Activated CD4-positive, alpha-beta T cell treated with anti-CD3 and anti-CD28 coated beads for 4 hours (primary cell): ENCODE measurements at places on chromosomes 5 and 9.

GRCh38 chr5:86806206-86806605 is 188.5 kb downstream of the COX7C start:
- DNase-seq, result no peak

- no peak for DNase-seq
These were observed 36.4 kb upstream of the RAPGEF6 start for GRCh38 chr5:131671409-131671808.

DNA sequence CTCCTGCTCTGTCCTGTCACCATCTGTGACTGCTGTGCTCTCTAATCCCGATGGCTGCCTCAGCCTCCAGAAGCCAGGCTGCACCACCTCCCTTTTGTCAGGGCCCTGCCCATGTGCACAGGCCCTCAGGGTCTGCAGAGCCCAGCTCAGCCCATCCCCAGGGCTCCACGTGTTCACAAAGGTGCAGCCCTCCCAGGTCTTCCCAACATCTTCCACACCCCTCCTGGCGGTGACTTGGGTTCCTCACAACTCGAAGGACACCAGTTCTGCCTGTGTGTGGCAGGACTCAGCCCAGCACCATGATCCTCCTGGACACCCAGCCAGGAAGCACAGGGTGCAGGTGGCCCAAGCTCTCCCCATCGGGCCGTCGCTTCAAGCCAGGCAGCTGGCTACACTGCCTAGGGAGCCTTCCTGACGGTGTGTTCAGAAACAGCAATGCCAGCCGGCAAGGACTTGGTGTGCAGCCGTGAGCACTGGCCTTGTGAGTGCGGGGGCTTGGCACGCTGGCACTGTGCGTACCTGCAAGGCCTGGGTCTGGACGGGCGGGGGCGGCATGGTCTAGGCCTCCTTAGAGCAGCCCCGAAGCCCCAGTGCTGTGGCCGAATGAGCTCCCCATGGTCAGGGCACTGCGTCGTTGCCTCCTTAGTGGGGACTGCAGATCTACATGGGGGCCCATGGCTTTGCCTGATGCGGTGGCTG is 96.1 kb downstream of the MRPL36 start:
- no peak for DNase-seq

GRCh38 chr9:92270511-92270910 is 23.0 kb downstream of the IARS1 start:
- DNase-seq, result no peak

DNA sequence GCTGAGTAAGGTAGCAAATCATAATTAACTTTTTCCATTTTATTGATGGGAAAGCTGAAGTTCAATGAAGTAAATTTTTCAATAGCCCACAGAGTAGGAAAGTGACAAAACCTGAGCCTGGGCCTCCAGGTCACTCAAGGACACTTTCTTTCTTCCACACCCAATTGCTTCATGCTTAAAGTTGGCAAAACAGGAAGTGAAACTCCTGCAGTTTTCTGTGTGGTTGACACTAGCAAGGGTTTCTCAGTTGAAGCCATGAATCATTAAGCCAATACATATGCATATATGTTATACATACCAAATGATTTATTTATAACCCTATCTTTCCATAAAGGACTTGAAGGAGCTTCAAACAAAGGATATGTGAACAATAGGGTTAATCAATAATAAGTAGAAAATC is 13.9 kb downstream of the TLR4 start:
- no peak for DNase-seq

GRCh38 chr9:31347082-31347617 is 1037.3 kb upstream of the ACO1 start:
- DNase-seq, result peak; percentile 12

- peak; percentile 23 for DNase-seq
These were observed 93.7 kb downstream of the PDE4D start for GRCh38 chr5:59799668-59800346.

- DNase-seq, result no peak
These were observed 57.7 kb upstream of the ZNF618 start for GRCh38 chr9:113818391-113818790.

DNA sequence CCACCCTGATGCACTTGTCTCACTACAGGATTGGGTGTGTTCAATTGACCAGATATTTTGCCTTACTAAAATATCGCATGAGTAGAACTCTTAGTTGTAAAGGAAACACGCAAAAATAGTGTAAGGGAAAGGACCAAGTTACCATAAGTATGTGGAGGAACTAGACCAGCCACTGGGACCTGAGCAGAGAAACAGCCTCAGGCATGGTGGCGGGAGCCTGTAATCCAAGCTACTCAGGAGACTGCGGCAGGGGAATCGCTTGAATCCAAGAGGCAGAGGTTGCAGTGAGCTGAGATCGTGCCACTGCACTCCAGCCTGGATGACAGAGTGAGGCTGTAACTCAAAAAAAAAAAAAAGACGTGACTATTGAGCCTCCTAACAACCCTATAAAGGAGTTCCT is 117.9 kb upstream of the SPATA31C2 start:
- DNase-seq, result no peak

DNA sequence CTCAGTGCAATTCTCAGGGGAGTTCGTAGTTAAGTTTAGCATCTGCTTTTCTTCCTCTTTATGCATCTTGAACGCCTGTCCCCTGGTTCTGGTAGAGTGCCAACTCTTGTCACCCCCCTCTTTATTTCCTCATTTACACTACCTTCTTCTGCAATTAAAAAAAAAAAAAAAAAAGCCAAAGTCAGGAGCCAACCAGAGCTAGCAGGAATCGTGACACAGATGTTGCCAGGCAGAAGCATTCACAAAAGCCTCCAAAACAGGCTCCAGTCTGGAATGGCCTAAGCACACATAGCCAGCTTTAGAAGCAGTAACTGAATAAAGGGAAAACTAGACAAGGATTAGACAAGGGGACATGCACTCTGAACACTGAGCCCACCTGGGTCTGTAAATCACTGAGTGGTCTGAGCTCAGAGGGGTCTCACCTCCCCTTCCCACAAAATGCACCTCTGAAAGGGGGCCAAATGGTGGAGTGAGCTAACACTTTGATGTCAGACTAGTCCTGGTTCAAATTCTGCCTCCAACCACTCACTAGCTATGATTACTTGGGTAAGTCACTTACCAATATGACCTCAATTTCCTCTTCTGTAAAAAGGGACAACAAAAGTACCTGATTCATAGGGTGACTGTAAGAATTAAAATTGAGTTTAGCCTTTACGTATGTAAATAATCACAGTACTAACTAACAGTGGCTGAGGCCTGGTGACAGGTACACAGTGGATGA is 2.0 kb downstream of the CD74 start:
- DNase-seq, result peak; percentile 57
